Testis (tissue), 5 donors: ENCODE measurements at places on chromosomes 1 and 21. TPM values are rescaled to one million over a fixed set of nuclear protein-coding genes. Genes with fewer than 3 reads are reported as not detected.

GRCh38 chr1:44521378-44522080, 116.5 kb downstream of the RNF220 start:
- no peak for DNase-seq

DNA sequence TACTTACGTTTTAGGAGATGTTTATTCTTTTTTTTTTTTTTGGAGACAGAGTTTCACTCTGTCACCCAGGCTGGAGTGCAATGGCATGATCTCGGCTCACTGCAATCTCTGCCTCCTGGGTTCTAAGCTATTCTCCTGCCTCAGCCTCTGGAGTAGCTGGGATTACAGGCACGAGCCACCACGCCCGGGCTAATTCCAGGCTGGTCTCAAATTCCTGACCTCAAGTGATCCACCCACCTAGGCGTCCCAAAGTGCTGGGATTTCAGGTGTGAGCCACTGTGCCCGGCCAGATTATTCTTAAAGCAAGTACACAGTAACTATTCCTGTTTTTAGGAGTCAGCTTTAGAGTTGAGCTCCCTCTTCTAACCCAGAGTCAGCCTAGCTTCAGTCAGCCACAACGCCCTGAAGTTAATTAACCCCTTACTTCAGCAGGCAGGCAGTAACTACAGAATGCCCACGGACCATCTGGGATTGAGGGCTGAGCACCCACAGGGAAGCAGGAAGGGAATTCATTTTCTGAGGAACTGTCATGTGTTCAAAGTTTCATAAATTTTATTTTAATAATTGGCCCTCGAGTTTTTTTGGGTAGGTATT, 5.3 kb upstream of the ID3 start:
- no peak for DNase-seq

CDC42 gene
- 139 TPM for total RNA-seq

IL22RA1 gene
- total RNA-seq, result 0.31 TPM

DNA sequence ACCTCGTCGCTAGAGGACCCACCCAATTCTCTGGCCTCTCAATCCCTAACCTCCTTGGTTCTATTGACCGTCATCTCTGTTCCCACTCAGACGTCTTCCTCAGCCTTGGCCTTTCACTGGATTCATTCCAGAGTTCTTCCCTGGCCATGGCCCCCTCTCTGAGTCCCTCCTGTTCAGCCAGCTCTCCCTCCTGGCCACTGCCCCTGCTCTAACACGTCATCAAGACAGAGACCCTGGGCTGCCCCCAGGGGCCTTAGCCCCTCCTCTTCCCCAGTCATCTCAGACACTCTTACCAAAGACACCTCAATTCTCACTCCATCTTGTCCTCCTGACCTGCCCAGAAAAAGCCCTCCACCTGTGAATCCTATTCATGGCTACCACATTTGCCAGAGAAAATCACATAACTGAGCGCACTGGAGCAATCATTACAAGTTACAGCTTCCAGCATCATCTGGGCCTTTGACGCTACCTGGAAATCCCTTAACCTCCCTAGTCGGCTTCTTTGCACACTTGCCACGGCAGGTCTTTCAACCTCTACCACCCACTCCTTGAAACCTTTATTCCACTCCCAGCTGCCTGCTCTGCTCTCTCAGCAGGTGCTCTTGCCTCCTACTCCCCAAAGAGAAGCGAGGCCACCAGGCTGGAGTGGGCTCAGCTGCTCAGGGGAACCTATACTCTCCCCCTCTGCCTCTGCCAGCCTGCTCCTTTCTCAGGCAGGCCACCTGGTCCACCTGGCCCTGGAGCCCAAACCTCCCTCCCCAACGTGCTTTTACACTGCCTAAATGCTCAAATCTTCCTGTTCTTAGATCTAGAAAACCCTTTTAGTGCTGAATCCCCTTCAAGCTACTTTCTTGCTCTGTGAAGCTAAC, 14.0 kb downstream of the DCST2 start:
- no peak for DNase-seq

DNA sequence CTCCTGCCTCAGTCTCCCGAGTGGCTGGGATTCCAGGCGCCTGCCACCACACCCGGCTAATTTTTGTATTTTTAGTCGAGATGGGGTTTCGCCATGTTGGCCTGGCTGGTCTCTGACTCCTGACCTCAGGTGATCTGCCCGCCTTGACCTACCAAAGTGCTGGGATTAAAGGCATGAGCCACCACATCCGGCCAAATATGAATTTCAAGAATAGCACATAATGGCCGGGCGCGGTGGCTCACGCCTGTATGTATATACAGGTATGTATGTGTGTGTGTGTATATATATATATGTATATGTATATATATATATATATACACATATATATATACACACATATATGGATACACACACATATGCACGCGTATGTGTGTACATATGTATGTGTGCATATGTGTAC, 95.2 kb downstream of the ZP4 start:
- no peak for DNase-seq

COL6A2 gene
- 236 TPM for total RNA-seq

RNU1-3 gene
- total RNA-seq, result under 0.01 TPM

SLC44A5 gene
- 4.9 TPM for total RNA-seq

GRCh38 chr1:88751714-88752113, 67.6 kb downstream of the PKN2 start:
- DNase-seq, result no peak

DNA sequence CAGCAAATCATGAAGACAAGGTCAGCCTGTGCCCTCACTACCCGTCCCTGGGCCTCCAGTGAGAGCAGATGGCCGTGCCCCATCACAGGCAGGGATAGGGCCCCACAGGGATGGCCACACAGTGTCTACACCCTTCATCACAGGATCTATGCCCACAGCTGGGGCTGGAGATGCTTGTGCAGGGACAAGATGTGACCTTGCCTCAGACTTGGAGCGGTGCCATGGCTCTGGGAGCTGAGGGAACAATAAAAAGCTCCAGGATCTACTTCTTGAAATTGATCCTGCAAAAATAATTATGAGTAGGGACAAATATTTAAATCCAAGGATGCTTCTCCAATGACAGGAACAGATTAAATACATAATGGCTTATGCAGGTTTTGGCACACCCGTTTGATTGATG, 25.4 kb upstream of the TCEA3 start:
- peak; percentile 63 for DNase-seq

DNA sequence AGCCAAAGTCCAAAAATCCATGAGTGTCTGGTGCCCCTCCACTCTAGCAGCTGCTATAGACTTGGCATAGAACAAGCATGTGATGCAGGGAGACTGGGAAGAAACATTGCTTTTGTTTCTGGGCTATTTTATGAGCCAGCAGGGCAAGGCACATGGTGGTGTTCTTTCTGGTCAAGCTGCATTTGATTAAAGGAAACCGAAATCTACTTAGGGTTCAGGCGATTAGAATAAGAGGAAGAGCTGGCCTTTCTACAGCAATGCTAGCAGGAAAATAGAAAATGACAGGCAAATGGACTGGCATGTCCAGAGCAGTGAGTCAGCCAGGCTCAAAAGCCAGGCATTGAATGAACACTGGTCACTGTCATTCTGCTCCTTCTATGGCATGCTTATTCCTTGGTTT, 28.5 kb upstream of the ARHGAP29 start:
- no peak for DNase-seq

GRCh38 chr1:151992303-151993083, 1.2 kb downstream of the S100A10 start:
- DNase-seq, result peak; percentile 90

DNA sequence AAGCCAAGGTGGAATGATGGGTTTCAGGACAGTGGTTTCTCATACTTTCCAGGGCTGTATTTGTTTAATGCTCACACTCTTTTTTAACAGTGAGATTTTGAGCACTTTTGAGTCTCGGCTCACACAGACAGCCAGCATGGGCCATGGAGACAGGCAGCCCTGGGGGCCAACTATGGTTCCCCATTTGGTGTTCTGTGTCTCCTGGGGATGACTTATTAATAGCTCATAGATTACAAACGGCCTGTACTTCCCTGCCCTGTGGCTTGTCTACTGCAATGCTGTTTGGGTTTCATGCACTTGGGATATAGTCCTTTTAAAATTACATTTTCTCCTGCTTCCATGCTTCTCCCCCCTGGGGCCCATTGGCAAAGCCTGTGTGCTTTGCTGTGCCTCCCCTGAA, 178.3 kb downstream of the KCNJ6 start:
- no peak for DNase-seq

CELSR2 gene
- total RNA-seq, result 107 TPM

DNA sequence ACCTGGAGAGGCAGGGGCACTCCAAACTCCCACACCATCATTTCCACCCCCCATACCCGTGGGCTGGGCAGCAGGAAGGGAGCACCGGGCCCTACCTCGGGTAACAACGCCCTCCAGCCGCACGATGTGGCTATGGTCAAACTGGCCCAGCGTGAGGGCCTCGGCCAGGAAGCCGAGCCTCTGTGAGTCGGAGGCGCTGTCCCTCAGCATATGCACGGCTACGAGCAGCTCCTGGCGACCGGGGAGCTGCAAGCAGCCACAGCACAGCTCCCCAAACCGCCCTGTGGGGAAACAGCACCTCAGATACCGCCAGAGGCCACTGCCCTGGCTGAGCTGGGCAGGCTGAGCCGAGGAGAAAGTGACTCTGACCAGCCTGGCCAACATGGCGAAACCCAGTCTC, 29.2 kb downstream of the CDCA8 start:
- no peak for DNase-seq

- no peak for DNase-seq
Measured at GRCh38 chr1:184698969-184699368, 55.7 kb downstream of the EDEM3 start.

DNA sequence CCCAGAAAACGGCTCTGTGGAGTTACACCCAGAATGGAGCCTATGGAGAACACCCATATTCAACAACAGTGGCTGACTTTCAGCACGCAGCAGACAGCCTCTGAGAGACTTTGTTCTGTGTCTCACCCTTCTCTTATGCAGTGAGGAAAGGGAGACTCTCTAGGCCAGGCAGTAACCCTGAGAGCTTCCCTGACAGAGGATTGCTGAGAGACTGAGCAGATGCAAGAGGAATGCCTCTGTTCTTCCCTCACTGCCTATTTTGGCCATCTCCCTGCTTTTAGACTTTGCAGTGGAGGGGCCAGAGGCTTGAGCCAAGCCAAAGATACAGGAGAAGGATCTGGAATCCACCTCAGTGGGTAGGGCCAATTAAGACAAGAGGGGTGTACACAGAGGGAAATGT, 41.8 kb upstream of the SLC16A1 start:
- DNase-seq, result no peak

- DNase-seq, result no peak
Measured at GRCh38 chr1:48082271-48082962, 85.2 kb upstream of the TRABD2B start.

DNA sequence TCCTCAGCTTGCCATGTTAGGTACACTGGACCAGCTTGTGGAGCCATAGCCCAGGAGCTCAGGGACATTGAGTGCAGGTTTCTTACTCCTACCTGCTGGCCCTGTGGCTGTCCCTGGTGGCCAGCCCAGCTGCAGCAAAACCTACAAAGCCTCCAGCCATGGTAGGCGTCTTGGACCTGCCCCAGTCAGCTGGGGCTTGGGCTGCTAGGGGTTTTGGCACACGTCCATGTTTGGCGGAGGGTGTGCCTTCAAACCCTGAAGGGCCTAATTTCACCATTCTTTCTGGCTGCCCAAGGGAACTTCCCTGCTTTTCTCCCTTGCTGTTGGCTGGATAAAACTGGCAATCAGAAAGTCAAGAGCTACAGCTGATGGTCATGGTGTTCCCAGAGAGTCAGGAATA, 25.4 kb downstream of the HMGCS2 start:
- no peak for DNase-seq

DNA sequence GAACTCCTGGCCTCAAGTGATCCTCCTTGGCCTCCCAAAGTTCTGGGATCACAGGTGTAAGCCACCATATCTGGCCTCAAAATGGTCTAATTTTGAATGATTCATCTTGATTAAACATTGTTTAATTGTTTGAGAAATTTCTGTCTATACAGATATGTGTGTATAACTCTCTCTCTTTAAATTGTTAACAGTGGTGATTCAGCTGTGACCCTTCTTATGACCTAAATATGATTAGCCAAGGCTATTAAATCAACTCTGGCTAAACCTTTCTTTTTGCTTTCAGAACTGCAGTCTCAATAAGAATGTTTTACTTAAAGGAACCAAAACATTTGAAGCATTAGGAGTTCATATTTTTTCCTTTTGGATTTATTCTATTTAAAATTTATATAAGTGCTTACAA, 19.2 kb upstream of the B3GALT5 start:
- no peak for DNase-seq
